ENCODE measurements at places on chromosomes 11 and 22.
A peak's percentile ranks its signal among the peaks of the same experiment; 100 is the strongest.

GRCh38 chr11:57095896-57096295 lies 85.9 kb upstream of the LRRC55 start:
- no peak for DNase-seq

DNA sequence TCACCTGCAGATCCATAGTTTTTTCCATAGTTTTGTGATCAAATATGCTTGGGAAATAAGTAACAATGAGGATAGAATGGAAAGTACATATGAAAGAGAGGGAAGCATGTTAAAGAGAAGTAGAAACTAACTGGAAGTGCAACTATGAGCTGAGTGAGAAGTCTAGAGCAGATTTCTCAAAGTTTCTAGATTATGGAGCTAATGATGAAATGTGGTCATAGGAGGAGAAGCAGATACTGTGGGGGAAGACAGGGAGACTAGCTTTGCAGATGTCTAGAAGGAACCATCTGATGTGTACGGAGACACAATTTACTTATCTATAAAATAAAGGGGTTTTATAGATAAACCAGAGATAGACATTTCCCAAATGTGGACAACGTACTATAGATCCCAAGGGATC lies 37.1 kb downstream of the RELT start:
- no peak for DNase-seq

DNA sequence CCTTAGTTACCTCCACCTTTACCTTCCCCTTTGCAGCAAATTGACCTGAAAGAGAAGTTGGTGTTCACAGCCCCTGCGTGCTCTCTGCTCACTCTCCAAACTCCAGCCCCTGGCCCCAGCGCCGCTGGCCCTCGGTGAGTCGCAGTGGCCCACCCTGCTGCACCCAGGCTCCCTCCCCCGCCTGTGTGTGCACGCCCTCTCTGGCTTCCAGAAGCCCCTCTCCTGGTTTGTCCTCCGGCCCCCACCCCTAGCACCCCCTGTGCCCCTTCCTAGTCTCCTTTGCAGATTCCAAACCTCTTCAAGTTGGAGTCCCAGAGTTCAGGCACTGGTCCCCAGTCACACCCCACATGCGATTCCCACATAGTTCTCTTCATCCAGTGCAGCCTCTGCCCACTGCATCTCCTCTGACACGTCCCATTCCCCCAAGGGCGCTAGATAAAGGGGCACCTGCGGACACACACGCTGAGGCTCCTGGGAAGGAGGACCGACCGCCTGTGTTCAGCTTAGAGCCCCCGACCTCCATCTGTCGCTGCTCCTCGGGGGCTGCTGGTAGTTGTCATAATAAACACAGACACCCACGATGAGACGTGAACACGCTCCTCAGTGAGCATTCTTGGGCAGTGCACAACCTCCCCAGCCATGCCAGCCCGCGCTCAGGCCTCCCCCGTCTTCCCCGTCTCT lies 1.5 kb upstream of the PHRF1 start:
- DNase-seq, result no peak

- DNase-seq, result no peak
Observed at GRCh38 chr11:66848671-66849500, 5.6 kb downstream of the RCE1 start.

GRCh38 chr11:76120513-76121101 lies 85.7 kb downstream of the WNT11 start:
- no peak for DNase-seq

GRCh38 chr11:34284156-34284555 lies 73.7 kb downstream of the ABTB2 start:
- DNase-seq, result no peak

DNA sequence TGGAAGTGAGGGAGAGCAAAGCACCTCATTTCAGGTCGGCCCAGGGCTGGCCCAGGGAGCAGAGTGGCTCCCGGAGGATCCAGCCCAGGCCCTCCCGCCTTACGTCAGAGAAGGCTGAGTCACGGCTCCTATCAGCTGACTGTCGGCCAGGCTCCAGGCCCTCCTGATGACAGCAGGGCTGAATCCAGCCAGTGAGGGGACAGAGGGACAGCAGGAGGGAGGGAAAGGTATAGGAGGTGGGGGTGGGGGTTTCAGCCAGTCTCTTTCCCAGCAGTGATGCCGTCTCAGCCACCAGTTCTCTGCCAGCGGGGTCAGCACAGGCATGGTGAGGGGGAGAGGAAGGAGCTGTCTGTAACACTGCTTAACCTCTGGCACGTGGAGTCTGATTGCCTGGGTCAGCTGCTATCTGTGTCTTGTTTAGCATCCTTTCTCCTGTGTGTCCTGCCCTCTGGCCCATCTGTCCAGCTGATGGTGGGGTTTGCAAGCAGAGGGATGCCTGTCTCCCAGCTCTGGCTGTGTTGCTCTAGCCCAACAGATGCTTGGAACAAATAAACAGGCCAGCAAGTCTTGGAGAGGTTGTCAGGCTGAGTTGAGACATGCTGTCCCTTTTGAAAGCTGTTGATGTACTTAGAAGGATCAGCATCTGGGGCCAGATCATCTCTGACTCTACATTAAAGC lies 74.0 kb downstream of the ADAMTS15 start:
- DNase-seq, result peak; percentile 84

DNA sequence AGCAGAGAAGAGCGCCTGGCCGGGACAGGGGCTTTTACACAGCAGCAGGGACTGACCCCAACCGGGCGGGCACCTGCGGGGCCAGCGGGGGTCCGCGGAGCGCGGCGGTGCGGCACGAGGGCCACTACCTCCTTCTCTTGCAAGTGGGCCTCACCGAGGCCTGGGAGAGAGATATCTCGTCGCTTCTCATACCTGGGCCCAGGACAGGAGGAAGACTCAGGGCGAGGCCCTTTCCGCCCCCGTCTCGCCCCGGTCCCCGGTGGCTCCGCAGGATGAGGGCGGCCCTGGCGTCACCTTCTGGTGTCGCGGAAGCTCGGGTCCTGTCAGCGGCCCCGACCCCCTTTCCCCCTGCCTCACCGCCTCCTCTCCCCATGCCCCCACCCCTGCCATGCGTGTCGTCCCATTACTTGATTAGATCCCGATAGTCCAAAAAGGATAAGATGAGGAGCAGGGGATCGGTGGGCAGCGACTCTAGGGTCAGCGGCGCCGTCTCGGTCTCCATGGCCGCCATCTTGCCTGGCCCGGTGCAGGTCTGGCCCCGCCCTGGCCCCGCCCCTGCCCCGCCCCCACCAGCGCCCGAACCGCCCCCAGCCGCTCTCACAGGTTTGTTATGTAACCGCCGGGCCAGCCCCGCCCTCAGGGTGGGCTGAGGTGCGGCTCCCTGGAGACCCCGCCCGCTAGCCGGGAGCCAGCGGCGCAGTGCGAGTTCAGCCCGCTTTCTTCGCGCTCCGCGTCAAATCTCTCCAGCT lies at the start of gene FBXO3:
TSS of gene FBXO3 (minus strand) at position 534 of the 749 bp plus-strand sequence. CDS start at position 511, 23 bp downstream.
- DNase-seq, result peak; percentile 10

DNA sequence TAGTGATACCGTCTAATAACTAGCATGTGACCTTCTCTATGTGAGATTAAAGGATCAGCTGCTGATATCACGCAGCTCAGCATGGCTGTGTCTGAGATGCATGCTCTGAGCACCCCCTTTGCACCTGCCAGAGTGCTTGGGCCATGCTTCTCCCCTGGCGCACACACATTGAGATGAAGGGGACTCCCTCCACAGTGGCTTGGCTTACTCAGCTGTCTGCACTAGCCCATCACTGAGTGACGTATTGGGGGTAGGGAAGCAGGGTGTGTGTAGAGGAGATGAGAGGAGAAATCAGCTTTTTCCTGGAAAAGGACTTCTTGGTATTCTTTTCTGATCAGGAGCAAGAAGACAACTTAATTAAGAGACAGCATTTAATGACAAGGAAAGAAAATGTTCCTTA lies 216.5 kb downstream of the BLID start:
- DNase-seq, result no peak

GRCh38 chr11:360326-361280 lies 8.7 kb upstream of the B4GALNT4 start:
- DNase-seq, result no peak

DNA sequence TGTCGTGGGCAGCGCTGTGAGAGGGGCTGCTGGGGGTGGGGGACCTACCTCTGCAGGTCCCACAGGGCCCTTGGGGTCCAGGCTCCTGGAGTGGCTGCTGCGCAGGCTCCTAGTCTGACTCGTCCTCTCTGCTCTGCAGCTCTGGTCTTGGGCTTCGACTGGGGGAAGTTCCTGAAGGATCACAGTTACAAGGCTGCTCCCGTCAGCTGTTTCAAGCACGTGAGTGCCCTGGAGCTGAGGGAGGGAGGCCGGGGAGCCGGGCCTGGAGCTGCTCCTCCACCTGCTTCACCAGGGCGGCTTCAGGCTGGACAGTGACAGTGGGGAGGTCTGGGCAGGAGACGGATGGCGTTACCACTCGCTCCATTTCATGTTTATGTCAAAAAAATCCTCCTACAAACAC lies 11.9 kb downstream of the L3MBTL2 start:
- no peak for DNase-seq

DNA sequence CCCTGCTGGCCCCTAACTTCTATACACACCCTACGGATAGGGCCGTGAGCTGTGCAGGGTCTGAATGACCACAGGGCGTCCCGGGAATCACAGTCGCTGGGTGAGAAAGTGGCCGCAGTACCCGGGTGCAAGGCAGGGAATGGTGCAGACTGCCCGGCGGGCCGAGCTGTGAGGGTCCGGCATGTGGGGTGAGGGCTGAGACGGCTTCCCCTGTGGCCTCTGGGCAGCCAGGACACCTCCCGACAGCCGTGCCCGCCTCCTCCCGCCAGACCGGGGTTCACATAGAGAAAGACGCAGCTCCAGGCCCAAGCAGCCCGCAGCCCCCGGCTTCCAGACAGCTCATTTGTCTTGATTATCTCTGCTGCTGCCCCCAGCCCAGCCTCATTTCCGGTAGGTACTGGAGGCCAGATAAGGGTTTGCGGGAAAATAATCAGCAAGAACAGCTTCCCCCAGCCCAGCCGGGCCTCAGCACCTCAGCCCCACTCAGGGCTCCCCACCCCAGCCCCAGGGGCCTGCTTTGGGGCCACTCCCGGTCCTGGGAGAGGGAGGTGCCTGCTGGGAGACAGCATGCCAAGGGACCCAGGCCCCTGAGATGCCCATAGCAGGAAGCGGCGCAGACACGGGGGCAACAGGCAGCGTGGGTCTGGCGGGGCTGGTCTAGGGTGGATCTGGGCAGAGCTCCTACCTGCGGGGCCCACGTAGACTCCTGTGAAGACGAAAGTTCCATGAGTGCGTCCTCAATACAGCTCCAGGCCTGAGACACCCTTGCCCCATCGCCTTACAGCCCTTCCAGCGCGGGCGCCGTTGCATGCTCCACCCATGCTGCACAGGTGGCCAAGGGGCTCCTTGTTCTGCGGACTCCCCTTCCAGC lies 123.1 kb downstream of the BRD1 start:
- no peak for DNase-seq

GRCh38 chr11:111936040-111936540 lies 1.1 kb upstream of the DIXDC1 start:
- no peak for DNase-seq

DNA sequence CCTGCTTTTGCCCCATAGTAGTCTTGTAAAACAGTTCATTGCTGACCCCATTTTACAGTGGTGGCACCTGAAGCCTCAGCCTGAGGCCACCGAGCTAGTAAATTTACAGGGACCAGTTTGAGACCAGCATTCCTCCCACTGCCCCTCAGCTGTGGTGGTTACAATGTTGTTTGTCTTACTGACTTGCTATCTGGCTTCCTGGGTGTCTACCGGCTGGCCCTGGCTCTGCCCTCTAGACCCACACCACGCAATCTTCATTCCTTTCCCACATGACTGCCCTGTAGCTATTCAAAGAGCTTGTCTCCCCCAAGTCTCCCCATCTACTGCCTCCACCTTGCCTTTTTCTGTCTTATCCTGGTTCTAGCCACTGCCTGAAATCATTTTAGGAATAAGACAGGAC lies 20.8 kb downstream of the PIK3IP1 start:
- DNase-seq, result no peak

GRCh38 chr11:94776351-94777321 lies 8.5 kb downstream of the AMOTL1 start:
- DNase-seq, result no peak

GRCh38 chr11:106236295-106236694 lies 158.8 kb downstream of the AASDHPPT start:
- no peak for DNase-seq

DNA sequence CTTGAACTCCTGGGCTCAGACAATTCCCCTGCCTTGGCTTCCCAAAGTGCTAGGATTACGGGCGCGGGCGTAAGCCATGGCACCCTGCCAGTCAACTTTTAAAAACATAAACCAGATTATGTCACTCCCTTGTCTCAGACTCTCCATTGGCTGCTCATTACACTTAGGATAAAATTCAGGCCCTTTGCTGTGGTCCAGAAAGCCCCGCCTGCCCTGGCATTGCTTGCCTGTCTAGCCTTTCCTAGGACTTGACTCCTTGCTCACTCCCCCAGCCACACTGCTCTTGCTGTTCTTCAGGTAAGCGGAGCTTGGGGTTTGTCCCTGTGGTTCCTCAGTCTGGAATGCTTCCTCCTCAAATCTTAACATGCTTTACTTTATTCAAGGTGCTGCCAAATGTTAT lies 30.5 kb downstream of the DIXDC1 start:
- DNase-seq, result no peak

- DNase-seq, result no peak
Observed at GRCh38 chr11:121048464-121049233, 24.7 kb downstream of the TBCEL start.

GRCh38 chr11:78652843-78653239 lies 78.2 kb upstream of the NARS2 start:
- DNase-seq, result no peak

- no peak for DNase-seq
Observed at GRCh38 chr11:72236774-72237111, 7.2 kb downstream of the PHOX2A start.

DNA sequence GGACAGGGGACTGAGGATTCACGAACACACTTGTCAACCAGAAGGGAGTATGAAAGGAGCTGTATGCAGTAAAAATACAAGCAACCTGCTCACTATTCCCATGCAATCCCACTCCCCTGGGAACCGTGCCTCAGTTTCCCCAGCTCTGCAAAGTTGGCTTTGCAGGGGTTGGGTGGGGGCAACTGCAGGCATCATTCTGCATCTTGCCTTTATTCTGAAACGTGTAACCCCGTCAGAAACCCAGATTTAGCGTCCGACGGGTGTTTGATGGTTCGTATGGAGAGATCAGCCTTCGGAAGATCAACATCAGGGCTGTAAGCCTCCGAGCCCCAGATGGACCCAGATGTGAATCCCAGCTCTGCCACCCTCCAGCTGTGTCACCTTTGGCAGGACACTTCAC lies 3.6 kb downstream of the CYTH4 start:
- no peak for DNase-seq

DNA sequence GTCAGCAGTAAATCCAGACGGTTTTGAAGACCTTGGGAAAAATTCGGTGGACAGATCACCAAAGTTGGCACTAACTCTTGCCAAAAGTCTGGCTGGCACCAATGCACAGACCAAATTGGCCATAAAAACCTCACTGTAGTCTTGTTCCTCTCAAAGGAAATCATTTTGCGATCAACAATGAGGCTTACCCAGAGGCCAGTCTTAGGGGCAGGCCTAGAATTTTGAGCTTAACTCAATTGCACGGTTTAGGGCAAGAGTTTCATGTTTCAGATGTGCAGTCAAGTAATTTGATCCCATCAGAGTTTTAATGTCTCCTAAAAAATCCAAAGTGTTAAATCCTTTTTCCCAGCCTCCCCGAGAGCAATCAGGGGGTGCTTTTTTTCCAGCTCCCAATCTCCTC lies 19.0 kb downstream of the MPPED2 start:
- DNase-seq, result no peak

Data from DMS 273 treated with DMSO at 0.1 percent for 48 hours (cell line).